ENCODE measurements at places on chromosomes 13 and 19. TPM values are rescaled to one million over a fixed set of nuclear protein-coding genes. Genes with fewer than 3 reads are reported as not detected.
A peak's percentile ranks its signal among the peaks of the same experiment; 100 is the strongest.

KIR3DL2 gene
- not detected for total RNA-seq

WDR88 gene
- total RNA-seq = not detected

WTIP gene
- total RNA-seq = 15.4 TPM

TEKTIP1 gene
- total RNA-seq = 1.1 TPM

ZNF835 gene
- total RNA-seq = 2.2 TPM

EDNRB gene
- total RNA-seq = 67.6 TPM

ZNF765 gene
- 22.3 TPM for total RNA-seq

GRCh38 chr13:109198585-109198984 lies 569.2 kb downstream of the MYO16 start:
- DNase-seq = no peak

GRCh38 chr19:37899966-37900365 lies 6.4 kb downstream of the WDR87 start:
- DNase-seq = no peak

DNA sequence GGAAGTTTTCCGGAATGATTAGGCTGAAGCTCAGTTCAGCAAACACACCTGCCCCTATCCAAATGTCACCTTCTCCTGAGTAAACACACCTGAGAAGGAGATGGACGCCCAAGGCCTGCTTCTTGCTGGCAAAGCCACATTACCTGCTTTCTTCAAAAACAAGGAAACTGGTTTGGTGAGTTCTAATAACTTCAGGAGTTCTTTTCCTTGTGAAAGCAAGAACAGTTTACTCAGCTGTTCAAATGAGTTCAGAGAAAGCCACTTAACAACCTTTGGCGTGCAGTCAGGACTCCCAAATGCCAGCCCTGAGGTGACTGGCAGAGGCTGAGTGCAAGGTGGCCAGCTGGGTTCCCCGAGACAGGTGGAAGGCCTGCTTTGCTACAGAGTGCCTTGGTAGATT lies 160.5 kb downstream of the STK24 start:
- DNase-seq = no peak

DNA sequence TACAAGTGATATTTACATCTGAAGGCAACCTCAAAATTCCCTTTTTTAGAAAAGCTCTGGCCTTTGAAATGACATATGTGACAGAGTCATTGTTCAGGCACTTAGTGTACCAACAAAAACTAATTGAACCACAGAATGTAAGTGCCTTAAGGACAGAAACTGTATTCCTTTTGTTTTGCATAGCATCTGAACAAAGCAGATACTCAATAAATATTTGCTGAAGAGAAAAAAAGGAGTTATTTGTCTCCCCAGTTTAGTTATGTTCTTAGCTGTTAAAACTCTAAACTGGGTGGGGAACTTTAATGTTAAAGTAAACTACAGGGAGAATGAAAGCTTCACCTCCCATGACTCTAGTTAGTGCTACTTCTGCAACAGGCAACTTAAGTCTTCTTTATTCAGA lies 56.8 kb upstream of the KLF5 start:
- no peak for DNase-seq

DNA sequence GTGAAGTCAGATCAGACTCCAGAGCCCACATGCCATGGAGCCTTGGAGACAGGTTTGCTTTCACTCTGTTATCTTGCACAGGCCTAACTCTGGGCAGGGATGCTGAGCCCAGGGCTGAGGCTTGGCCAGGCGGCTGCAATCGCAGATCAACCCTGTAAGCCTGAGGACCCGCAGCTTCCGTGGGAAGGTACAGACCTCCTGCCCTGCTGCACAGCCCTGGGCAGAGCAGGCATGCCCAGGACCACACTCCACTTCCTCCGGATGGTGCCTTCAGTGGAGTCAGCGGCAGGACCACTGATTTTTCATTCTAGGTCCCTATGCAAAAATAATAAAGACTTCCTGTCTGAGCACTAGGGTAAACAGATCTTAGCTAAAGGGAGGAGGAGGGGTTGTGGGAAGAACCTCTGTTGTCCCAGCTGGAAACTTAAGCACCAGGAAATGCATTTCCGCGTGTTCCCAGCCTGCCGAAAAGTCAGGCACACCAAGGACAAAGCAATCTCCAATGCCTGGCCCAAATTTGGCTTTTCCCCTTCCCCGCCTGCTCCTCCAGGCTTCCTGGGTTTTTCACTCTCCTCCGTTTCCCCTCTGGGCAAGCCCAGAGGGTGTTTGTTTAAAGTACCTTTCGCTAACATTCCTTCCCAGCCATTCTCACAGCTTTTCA lies 87.3 kb downstream of the KCTD15 start:
- DNase-seq = peak; percentile 60

DNA sequence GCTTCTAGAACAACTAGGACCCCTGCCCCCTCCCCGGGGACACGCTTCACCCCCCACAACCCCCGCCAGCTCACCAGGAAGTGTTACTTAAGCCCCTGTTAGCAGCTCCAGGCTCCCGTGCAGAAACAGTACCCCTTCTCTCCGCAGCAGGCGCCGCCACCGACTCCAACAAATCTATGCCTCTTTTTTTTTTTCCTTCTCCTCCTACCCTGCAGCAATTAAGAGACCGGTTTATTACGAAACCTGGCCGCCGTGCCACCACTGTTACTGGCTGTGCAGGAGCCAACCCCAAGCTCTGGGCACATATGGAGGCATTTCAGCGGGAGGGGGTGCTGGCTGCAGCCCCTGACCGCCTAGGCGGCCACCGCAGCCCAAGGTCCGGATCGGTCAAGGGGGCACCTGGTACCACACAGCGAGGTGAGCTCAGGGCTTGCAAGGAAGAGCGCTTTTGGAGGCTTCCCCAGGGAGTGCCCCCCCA lies 2.4 kb downstream of the GADD45B start:
- DNase-seq = no peak

GRCh38 chr13:41139296-41139966 lies 6.8 kb upstream of the KBTBD6 start:
- no peak for DNase-seq

- no peak for DNase-seq
Measured at GRCh38 chr13:30907121-30907861, 1.2 kb downstream of the MEDAG start.

GRCh38 chr19:1929021-1929742 lies 11.8 kb upstream of the CSNK1G2 start:
- no peak for DNase-seq

DNA sequence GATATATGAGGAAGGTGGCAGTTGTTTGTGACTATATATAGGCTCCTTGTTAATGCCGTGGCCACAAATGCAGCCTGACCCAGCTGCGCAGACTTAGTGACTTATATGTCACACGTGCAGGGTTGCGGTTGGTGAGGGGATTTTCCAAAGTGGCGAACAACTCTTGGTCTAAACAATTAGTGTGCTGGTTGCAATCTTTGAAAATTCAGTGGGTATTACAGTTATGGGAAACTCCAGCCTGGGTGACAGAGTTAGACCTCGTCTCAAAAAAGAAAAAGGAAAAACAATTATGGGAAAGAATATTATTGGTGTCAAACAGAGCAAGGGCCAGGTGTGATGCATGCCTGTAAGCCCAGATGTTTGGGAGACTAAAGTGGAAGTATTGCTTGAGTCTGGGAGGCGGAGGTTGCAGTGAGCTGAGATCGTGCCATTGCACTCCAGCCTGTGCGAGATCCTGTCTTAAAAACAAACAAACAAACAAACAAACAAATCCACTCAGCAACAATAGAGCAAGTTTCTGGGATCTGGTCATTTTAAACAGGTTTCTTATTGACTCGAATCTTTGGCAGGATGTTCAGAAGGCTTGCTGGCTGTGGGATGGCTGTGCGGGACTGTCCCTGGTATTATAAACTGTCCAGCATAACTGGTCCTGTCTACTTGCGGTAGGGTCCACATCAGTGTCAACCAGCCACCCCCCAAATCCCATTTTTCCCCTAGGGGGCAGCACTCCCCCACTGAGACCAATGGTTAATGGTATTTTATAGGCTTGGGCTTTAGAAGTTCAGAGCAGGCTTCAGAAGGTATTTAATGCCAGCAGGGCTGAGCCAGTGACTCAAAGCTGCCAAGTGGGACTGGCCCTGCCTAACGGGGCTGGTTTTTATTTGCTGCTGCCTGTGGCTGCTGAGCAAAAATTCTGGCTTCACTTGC lies 15.4 kb downstream of the RELB start:
- DNase-seq = peak; percentile 94

Measured in H1 (cell line).